ENCODE measurements at places on chromosomes 12 and 14.

DNA sequence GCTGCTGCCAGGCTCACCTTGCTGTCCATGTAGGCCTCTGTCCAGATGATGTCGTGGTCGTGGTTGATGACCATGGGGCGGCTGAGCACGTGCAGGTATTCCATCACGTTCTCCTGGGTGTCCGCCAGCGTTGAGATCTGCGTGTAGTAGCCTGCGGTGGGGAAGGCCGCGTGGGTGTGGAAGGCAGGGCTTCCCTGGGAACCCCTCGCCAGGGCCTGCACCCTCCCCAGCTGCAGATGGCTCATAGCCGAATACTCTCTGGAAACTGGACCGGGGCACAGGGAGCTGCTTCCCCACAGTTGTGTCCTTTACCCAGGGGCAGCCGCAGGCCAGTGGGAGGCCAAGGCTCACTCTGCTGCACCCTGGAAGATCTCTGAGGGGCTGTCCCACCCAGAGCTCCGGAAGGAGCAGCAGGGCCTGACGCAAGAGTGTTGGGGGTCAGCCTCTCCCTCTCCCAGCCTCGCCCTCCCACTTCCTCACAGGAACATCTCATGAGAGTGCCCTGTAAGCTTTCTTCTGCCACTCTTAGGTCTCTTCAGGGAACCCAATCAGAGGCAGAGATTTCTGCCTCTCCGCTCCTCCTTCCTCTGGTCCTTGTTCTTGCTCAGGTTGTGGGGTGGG, 35.5 kb downstream of the CACNA2D4 start:
- DNase-seq: no peak

GRCh38 chr14:23727566-23728335, 91.6 kb downstream of the DHRS2 start:
- DNase-seq: no peak

GRCh38 chr12:109878749-109879148, 1.6 kb downstream of the GLTP start:
- DNase-seq: no peak

DNA sequence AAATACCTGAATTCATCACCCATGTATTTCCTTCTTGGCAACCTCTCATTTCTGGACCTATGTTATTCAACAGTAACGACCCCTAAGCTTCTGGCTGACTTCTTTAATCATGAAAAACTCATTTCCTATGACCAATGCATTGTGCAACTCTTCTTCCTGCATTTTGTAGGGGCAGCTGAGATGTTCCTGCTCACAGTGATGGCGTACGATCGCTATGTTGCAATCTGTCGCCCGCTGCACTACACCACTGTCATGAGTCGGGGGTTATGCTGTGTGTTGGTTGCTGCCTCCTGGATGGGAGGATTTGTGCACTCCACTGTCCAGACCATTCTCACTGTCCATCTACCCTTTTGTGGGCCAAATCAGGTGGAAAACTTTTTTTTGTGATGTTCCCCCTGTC, 356 bp downstream of the OR4Q2 start:
- no peak for DNase-seq

DNA sequence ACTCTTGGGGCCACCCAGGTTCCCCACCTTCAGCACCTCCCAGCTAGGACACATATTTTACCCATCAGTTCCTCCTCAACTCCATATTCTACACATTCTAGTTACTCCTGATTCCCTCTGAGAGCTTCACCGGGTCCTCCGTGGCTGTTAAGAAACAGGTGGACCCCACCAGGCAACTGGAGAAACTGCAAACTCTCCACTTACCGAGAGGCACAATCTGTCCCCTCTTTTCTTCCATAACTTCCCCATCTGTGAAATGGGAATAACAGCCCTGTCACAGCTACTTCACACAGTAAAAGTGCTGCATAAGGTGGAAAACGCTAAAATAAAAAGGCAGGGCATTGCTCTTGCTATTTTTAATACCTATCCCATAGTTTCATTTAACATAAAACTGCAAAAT, 1.5 kb downstream of the SLC7A8 start:
- DNase-seq: no peak

GRCh38 chr12:131808744-131809371, 19.3 kb upstream of the MMP17 start:
- DNase-seq: no peak

- no peak for DNase-seq
These were observed 46.1 kb upstream of the SYT1 start for GRCh38 chr12:78818487-78818886.

GRCh38 chr12:30908722-30909348, 17.7 kb upstream of the TSPAN11 start:
- DNase-seq: no peak

DNA sequence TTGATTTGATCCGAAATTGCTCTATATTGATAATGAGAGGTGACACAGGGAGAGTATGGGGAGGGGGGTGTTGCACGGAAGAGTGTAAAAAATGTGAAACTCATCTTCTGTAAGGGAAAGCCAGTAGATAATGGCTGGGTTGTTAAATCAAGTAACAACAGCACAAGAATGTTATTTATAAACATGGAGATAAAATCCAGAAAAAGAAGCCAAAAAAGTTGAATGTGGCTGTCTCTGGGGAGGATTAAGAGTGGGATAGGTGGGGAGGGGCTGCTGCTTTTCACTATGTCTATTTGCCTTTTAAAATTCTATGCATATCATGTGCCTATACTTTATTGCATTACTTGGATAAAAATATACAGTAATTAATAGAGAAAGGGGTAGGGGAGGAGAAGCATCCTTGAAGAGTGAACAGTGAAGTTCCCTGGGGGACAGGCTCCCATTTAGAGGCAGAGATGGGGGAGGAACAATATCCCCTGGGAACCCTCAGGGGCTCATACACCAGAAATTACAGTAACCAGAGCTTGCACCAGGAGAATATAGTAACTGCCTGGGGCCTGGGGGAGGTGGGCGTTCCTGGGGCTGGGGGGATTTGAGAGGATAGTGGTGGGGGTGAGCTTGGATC, 39.2 kb upstream of the ANKRD9 start:
- no peak for DNase-seq

GRCh38 chr14:98984719-98985041, 287.3 kb downstream of the BCL11B start:
- peak; percentile 44 for DNase-seq

DNA sequence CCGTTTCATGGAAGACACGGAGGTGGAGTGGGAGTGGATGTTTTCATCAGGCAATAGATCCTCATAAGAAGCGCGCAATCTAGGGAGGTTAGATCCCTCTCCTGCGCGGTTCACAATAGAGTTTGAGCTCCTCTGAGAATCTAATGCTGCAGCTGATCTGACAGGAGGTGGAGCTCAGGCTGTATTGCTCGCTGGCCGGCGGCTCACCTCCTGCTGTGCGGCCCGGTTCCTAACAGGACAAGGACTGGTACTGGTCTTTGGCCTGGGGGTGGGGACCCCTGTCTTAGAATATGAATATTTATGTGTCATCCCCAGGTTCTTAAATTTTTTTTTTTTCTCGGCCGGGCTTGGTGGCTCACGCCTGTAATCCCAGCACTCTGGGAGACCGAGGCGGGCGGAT, 36.7 kb downstream of the PRICKLE1 start:
- no peak for DNase-seq

- DNase-seq: no peak
These were observed 77.0 kb upstream of the FOXN3 start for GRCh38 chr14:89493877-89494634.

DNA sequence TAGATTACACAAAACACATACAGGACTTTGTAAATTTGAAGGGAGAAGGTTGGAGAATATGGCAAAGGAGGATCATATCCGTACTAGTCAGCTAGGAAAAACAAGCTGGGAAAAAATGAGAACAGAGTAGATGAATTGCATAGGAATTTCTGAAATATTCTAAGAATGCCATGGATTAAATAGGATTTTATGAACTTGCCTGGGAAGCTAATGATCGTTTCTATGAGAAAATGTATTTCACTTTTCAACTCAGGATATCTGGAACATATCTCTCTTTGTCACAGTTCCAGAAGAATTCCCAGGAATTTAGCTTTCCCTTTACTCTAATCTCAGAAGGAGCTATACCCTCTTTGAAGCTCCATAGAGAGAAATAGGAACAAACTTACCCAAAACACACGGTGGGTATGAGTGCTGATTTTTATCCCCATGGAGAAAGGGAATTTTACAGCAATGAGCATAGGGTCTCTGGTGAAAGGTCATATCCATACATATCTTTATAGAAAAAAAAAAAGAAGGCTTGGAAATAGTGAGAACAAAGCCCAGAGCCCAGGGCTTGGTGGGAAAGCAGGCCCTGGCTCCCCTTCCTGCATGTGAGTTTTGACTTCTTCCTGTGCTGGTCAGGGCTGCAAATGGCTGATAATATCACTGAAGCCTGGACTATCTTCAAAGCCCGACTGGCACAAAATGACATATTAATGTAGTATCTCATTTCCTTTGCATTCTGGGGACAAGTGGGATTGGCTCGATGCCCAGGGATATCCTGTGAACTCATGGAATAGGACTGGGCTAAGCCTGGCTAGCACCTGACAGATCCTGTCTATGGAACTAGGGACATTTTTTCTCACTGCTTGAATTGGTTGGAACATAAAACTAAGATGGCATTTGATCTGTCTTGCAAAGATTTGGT, 136.3 kb downstream of the AEBP2 start:
- DNase-seq: no peak

DNA sequence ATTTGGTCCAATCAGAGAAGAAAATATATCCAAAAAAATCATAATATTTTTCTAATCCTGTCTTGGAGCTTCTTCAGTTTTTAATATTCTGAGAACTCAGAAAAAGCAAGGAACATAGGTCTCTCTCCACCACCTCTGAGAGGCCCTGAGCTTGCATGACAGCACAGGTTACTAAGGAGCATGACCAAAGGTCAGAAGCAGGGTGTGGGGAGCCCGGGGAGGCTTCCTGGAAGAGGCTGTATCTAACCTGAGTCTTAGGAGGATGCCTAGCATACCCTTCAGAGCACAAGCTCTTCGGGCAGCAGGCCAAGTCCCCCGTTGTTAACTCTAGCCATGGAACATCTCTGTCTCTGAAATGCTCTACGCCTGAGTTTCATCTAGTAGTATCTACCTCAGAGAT, 15.7 kb upstream of the STON2 start:
- DNase-seq: no peak

- DNase-seq: no peak
These were observed 53.4 kb upstream of the DLK1 start for GRCh38 chr14:100673085-100673806.

DNA sequence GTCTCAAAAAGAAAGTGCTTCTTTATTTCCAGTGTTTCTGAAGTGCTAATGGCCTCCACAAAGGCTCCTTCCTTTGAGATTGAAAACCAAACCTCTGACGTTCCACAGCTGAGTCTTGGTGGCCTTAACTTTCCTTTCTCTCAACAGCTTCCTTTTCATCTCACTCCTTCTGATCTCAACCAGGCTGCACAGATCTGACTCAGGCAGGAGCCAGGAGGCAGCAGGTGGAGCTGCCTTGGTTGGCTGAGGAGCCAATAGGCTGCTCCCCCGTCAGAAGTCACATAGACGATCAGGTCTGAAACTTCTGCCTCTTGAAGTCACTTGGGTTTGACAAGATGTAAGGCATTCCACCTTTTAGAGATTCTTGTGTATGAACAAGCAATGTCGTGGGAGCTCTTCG, 9.1 kb upstream of the KCNA5 start:
- DNase-seq: no peak

GRCh38 chr14:54844479-54844878, 58.1 kb downstream of the GCH1 start:
- DNase-seq: no peak

DNA sequence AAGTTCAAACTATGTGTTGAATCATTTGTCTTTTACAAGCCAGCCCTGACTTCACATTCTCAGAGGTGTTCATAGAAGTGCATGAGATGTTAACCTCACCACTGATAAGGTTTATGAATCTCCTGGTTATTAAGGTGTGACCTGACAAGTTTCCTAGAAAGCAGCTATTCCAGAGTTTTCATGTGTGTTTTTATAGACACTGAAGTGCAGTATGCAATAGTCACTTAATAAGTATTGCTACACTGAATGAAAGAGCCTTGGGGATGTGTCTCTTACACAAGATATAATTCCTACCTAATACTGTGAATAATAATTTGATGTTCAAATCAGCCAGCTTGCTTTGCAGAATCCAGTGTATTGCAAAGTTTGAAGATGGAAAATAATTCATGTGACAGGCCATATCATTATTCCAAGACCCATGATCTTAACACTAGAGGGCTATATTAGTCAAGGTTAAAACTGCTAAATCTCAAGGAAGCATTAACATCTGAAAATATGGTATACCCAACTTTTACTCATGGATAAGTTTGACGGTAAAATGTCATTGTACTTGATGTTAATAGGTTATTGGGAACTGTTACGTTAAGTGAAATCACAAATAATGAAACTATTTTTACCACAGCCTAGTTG, 13.0 kb downstream of the SLC25A3 start:
- DNase-seq: no peak

DNA sequence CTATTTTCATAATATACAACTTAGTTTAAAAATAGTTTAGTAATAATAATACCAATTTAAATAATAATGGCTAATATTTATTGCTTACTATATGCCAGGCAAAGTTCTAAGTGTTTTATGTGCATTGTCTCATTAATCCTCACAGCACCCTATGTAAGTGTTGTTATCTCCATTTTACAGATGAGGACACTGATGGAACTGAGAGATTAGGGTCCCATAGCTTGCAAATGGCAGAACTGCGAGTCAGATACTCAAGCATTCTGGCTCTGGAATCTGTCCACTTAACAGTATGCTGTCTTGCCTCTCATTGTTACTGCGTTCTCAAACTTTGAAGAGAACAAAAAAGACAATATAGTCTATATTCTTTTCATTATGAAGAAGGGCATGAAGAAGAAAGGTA, 19.0 kb downstream of the AP5M1 start:
- no peak for DNase-seq

- no peak for DNase-seq
These were observed 5.2 kb downstream of the P2RX4 start for GRCh38 chr12:121214855-121215745.

DNA sequence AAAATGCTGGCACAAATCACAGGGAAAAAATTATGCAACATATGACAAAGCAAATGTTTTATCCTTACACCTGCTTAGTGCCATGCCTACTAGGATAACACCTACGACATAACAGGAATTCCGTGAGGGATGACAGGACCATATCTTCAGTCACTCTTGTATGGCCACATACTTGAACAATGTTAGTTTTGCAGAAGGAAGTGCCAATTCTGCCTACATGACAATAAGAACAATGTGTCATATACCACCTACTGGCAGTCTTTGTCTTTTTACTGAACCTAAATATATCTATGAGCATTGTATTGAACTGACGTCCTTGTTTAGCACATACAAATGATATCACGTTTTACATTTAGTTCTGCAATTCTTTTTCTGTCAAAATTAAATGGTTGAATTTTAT, 234.0 kb downstream of the ADAMTS20 start:
- DNase-seq: no peak

DNA sequence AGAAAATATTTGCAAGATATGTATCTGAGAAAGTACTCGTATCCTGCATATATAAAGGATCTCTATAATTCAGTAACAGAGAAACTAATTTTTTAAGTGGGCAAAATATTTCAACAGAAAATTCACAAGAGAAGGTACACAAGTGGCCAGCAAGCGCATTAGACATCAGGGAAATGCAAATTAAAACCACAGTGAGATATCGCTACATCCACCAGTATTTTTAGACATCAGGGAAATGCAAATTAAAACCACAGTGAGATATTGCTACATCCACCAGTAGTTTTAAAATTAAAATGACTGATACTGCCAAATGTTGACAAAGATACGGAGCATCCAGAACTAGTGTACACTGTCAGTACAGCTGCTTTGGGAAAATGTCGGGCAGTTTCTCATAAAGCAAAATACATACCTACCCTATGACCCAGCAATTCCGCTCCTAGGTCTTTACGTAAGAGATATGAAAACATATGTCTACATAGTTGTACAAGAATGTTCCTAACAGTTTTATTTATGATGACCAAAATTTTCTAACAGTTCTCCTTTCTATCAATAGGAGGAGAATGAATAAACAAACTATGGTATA, 2.8 kb upstream of the KCNK13 start:
- no peak for DNase-seq
